H1 (cell line): ENCODE measurements at places on chromosomes 5 and 9. TPM values are rescaled to one million over a fixed set of nuclear protein-coding genes. Genes with fewer than 3 reads are reported as not detected.

The C9 gene
- not detected in 2 replicates for total RNA-seq

The ACTBL2 gene
- not detected in 2 replicates for total RNA-seq

The TARS1 gene
- 445 TPM in 2 replicates for total RNA-seq

The POLK gene
- total RNA-seq = 7.7 and 9.0 TPM in 2 replicates

The CD14 gene
- 0.48 TPM in 1 of 2 replicates, not detected in the other for total RNA-seq

The EQTN gene
- total RNA-seq = 0.52 TPM in 1 of 2 replicates, not detected in the other

DNA sequence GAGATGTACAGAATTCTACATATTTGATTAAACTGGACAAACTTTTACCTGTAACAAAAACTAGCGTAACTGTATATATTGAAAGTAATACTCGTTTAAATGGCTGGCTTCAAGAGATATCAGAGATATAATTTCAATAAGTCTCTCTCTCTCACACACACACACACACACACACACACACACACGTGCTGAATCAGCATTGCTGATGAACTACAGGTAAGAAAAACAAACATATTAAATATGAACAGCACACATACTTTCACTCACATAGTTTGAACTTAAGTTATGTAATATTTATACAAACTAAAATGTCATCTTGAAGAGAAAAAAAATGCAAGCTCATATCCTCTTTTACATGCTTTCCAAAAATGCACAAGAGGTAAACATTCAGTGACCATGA is 145.4 kb downstream of the BNC2 start:
- DNase-seq = no peak

DNA sequence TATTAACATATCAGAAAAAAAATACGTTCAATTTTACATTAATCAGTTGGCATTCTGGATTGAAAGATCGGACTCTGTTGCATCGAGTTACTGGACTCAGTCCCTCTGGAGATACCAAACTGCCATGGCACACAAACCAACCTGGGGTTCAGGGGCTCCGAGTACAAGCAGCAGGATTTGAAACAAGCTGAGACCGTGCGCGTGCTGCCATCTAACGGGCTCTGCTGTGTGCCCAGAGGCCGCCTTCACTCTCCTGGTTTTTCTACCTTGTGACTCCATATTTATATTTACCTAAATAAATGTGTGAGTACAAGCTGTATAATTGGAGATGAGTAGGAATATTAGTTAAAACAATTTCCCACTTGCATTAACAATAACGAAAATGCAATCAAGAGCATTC is 48.2 kb downstream of the ANXA1 start:
- no peak for DNase-seq

- DNase-seq = no peak
Measured at GRCh38 chr5:21398511-21398910, 1410.5 kb upstream of the CDH18 start.

DNA sequence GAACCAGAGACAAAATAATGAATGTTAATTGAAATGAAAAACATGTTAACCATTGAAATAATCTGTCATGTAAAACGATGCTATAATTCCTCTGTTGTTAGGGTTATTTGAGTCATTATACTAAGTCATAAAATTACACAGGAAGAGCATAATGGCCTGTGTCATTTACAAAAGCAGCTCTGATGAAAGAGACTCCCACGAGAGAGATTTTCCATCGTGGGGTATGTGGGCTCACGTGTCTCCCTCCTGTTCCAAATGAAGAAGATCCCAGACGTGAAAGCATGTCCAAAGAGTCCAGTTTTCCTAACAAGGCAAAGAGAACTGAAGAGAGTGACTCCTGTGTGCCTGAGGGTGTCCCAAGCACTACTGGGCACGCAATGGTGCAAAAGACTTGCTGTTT is 379.8 kb downstream of the SPOCK1 start:
- no peak for DNase-seq

- no peak for DNase-seq
Measured at GRCh38 chr9:3478549-3478953, 47.2 kb downstream of the RFX3 start.

DNA sequence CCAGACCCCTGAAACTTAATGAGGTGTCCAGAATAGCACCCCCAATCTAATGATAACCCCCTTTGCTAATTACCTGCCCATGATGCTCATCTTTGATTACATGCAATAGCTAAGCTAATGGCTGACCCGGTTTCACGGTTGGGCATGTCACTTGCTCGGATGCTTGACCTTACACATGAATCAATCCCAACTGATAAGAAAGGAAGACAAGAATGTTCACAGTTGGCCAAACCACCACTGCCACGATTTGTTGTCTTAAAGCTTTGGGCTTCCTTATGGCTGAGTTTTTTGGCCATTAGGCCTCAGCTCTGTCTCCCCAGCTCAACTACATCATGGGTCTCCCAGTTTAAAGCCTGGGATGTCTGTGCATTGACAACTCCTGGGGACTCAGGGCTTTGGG is 53.1 kb upstream of the TGFBR1 start:
- no peak for DNase-seq

GRCh38 chr5:99936911-99937310 is 598.3 kb upstream of the FAM174A start:
- no peak for DNase-seq

GRCh38 chr5:10621832-10622231 is 58.0 kb downstream of the ANKRD33B start:
- no peak for DNase-seq

- no peak for DNase-seq
Measured at GRCh38 chr9:107281922-107282667, 984 bp upstream of the RAD23B start.

DNA sequence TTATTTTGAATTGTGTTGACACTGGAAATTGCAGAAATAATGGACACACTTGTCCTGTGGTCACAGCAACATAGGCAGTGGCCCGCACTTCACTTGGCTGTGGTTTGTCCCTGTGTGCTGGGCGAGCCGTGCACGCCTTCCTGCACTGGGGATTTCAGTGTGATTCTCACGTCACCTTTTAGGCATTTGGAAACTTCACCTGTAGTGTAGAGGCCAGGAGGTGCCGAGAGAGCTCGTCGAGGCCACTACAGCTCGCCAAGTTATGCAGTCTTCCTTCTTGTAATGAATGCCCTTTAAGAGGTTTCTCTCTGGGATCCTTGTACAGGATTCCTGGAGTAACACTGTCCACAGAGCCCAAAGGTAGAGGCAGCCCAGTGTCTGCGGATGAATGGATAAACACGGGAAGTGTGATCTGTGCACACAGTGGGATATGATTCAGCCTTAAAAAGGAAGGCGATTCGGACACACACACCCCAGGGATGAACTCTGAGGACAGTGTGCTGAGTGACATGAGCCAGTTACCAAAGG is 14.7 kb downstream of the TRAF2 start:
- DNase-seq = no peak

DNA sequence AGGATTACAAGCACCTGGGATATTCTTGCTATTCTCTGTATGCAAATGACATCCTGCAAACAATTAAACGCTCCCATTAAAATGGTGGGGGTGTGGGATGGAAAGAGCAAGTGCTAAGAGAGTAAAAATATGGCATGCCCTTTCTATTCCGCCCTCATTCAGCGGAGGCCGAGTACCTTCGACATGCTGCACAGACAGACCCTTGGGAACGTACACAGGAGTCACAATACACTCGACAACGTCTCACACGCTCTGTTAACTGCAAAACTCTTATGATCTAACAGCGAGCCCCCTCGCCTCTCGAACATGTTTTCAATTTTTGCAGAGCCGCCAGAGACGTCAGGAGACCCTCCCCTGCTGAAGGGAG is 322.2 kb downstream of the CEMIP2 start:
- no peak for DNase-seq

- no peak for DNase-seq
Measured at GRCh38 chr5:6090838-6091237, 287.5 kb downstream of the MED10 start.

DNA sequence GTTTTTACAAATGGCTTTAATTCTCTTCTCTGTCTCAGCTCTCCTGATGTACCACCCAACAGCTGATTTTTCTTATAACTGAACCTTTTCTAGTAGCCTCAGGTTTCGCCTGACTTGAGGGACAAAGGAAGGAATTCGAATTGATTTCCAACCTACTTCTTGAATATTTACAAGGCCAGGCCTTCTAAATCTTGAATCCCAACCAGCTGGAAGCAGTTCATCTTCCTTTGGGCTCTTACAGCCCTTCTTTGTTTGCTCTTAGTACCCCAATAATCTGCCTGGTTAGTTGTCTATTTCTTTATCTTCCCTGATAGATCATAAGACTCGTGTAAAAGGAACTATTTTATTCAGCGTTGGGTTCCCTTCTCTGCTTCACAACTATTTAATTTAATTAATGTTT is 95.9 kb downstream of the NLN start:
- DNase-seq = no peak

GRCh38 chr5:5364932-5365331 is 57.5 kb upstream of the ICE1 start:
- DNase-seq = no peak

DNA sequence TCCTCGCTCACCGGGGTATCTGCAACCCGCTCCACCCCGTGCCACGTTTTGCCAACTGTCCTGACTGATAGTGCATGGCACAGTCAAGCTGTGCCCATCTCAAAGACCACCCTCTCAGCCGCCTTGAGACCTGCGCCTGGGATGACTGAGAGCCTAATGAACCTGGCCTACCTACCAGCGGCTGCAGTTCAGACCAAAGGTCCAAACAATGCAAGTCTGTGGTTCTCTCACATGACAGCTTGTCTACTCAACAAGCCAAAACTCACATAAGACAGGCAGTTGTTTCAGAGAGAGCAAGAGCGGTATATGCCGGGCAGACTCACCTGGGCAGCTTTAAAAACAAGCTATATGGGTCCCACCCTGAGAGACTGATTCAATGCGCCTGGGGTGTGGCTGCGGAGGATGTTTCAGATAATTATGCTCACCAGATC is 70.5 kb downstream of the EPB41L4B start:
- no peak for DNase-seq

- no peak for DNase-seq
Measured at GRCh38 chr9:94804316-94804715, 77.8 kb downstream of the AOPEP start.

DNA sequence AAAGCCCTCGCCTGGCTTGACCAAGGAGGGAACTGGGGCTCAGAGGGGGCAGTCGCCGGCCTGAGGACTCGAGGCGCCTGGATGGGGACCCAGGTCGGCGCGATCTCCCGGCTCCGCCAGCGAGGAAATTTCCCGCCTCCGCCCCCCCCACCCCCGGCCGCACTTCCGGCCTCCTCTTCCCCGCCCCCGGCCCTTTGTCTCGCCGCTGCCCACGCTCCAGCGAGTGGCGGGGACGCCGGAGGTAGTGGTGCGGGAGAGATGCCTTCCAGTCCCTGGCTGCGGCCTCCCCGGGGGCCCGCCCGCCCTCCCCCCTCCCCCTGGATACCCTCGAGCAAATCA is 448 bp upstream of the GPRIN1 start:
- DNase-seq = no peak

GRCh38 chr9:12716823-12717600 is 23.8 kb downstream of the TYRP1 start:
- DNase-seq = no peak

- DNase-seq = no peak
Measured at GRCh38 chr5:916441-917293, 24.0 kb downstream of the TRIP13 start.

DNA sequence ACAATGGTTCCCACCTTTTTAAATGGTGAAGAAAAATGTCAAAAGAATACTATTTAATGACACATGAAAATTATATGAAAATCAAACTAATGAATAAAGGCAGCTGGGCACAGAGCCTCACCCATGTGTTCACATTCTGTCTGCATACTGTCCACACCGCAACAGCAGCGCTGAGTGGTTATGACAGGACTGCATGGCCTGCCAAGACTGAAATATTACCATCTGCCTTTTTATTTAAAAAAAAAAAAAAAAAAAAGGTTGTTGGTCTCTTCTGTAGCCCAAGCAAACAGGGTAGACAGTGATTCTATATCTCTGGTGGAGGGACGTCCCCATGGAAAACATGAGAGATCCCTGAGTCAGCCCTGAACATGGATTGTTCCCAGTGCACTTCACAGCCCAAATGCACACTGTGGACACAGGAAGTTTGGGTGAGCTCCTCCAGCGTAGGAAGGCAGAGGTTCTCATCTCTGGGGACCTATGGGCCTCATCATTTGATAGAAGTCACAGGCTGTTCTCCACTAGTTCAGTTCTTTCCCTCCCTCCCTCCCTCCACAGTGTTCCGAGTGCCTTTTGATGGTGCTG is 44.9 kb upstream of the SHC3 start:
- DNase-seq = no peak

DNA sequence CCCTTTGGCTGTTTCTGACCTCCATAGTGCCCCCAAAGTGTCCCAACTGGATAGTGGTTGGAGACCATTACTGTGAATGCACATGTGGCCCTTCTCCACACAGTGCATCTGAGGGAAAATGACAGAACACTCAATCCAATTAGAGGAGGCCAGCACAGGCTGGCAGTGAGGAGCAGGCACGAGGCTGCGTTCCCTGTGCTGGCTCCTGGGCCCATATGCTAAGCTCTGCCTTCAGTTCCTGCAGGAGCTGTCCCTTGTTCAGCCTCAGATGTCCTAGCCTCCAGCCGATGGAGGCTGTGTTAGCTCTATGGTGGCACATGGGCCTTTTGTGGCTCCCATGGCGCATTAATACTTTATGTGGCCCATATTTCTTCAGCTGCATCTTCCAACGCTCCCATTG is 35.8 kb downstream of the ALG2 start:
- DNase-seq = no peak
